Stimulated activated CD4-positive, alpha-beta T cell treated with anti-CD3 and anti-CD28 coated beads, Interleukin-1b, Interleukin-23, amount 100 ng/mL, for 4 hours (primary cell): ENCODE measurements at places on chromosomes 5 and 9.

GRCh38 chr9:131960851-131961495 lies 118.7 kb downstream of the MED27 start:
- no peak for DNase-seq

DNA sequence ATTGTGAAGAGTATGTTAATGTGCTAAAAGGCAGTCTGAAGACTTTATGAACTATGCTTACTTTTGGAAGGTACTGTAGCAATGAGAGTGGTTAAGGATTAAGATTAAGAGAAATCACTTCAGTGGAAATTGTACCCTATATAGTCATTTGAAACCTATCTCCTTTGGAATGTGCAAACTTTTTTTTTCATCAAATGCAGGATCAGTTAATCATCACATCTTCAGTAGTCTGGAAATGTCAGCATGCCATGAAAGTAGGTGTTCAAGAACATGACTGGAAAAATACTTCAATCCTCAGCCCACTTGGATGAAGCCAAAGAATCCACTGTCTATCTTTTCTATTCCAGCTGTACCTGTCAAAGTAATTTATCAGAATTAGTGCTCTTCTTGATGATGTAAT lies 157.8 kb upstream of the TMEM161B start:
- no peak for DNase-seq

DNA sequence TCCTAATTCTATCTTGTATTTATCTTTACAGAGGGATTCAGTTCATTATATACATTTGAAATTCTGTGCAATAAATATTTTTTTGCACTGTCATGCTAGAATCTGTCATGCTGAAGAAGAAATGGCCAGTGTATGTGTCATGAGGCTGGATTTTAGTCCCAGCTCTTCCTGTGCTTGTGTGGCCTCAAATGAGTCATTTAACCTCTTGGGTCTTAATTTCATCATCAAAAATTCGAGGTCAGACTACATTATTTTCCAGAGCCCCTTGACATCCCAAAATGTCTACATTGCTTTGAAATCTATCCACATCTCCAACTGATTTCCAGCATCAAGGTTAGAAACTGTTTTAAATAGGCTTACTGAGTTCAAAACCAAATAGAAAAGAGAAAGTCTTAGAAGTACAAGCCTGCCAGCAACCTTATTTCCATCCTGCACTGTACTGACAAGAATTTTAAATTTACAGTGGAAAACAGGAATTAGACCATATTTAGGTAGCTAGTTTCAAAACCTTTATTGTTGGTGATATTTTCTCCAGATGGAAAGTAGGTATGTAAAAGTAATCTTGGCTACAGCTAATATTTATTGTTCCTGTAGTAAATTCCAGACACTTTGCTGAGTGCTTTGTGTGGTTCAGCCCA lies 96.7 kb upstream of the MAMDC2 start:
- no peak for DNase-seq

DNA sequence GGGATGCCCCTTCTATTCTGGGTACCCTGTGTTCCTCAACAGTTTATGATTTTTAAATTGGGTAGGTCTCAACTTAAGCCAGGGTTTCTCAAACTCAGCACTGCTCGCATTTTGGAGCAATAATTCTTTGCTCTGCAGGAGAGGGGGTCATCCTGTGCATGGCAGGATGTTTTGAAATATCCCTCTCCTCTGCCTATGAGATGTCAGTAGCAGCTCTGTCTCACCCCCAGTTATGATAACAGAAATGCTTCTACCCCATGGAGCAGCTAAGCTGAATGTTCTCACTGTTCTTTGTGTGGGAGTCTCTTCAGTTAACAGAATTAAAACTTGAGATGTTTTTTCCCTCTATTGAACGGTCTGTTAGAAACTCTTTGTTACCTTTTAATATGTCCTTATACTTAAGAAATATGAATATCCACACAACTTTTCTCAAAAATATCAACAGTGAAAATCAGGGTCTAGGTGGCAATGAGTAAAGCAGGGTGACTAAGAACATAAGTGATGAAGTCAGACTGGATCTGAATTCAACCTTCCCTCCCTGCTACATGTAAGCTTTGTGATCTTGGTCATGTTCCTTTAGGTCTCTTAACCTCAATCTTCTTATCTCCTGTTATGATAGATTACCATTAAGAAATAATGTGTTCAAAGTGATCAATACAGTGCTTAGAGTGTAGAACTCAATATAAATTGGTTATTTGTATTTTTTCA lies 89.0 kb downstream of the CAMK4 start:
- no peak for DNase-seq

GRCh38 chr5:96245140-96246091 lies 187.6 kb downstream of the PCSK1 start:
- DNase-seq = no peak
